ENCODE measurements at places on chromosomes 11 and 22. TPM values are rescaled to one million over a fixed set of nuclear protein-coding genes. Genes with fewer than 3 reads are reported as not detected.

Gene CCDC87
- total RNA-seq: 0.83 TPM

GRCh38 chr11:15484398-15484797 lies 369.7 kb downstream of the INSC start:
- DNase-seq: no peak

- peak; percentile 90 for DNase-seq
Observed at GRCh38 chr22:47782328-47783075, 1020.1 kb downstream of the TBC1D22A start.

DNA sequence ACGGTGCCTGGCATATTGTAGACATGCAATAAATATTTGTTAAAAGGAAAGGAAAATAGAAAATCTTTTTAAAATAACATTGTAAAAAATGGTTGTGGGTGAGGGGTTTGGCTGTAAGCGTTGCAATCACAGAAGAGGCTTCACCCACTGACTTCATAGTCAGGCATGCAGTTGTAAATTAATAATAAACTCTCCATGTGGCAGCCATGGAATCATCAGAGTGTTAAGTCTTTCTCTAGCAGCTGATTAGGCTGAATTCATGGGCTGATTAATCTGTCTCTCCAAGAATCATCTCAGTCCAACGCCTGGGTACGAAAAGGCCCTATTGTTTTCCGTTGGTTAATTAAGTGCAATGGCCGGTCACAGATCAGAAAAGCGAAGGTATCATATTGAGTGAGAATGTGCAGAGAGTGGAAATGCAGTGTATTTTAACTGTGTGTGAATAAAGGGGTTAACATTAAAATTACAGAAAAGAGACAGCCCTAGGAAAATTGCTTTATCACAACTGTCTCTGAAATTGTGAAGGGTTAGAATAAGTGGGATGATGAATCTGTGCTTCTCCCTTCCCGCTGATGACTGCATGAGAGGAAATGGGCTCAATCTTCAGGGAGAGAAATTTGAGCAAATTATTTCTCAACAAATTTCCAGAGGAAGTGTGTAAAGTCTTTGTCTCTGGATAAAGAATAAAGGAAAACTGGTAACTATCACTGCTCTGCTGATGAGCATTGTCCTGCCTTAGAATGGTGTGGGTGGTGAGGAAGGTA lies 269.0 kb downstream of the FAM76B start:
- peak; percentile 21 for DNase-seq

GRCh38 chr22:39717099-39717498 lies 146.5 kb downstream of the CACNA1I start:
- no peak for DNase-seq
